ENCODE measurements at places on chromosomes 7 and 10. TPM values are rescaled to one million over a fixed set of nuclear protein-coding genes. Genes with fewer than 3 reads are reported as not detected.

The EMX2 gene
- 3.7 TPM for total RNA-seq

The C10orf53 gene
- not detected for total RNA-seq

The ABHD11 gene
- total RNA-seq, result 5.7 TPM

The LRWD1 gene
- 48.4 TPM for total RNA-seq

The SLC26A5 gene
- total RNA-seq, result not detected

The CXCL12 gene
- 15.0 TPM for total RNA-seq

The MINPP1 gene
- total RNA-seq, result 19.7 TPM

The AOAH gene
- total RNA-seq, result 3.4 TPM

The PGAM2 gene
- total RNA-seq, result 1.7 TPM

The KNDC1 gene
- 9.8 TPM for total RNA-seq

The SPDYE1 gene
- not detected for total RNA-seq

The C7orf33 gene
- not detected for total RNA-seq

The SORBS1 gene
- total RNA-seq, result 101 TPM

The NAT16 gene
- 2.2 TPM for total RNA-seq

The AGAP6 gene
- total RNA-seq, result 4.2 TPM

The RASSF4 gene
- total RNA-seq, result 12.0 TPM

The CPN1 gene
- not detected for total RNA-seq

The CELF2 gene
- 129 TPM for total RNA-seq

The NPVF gene
- total RNA-seq, result not detected

The SEMA3C gene
- total RNA-seq, result 327 TPM

The NKX1-2 gene
- total RNA-seq, result 0.25 TPM

The PTF1A gene
- total RNA-seq, result not detected

The ADRA2A gene
- total RNA-seq, result 24.6 TPM

The NEUROG3 gene
- total RNA-seq, result not detected

The RPP30 gene
- 57.3 TPM for total RNA-seq

The PITX3 gene
- not detected for total RNA-seq

The IRF5 gene
- total RNA-seq, result 1.5 TPM

The CNPY1 gene
- total RNA-seq, result 0.74 TPM

The FBXL13 gene
- total RNA-seq, result 3.9 TPM

The NPY4R gene
- total RNA-seq, result under 0.01 TPM

The SVOPL gene
- 0.25 TPM for total RNA-seq

The PRSS37 gene
- not detected for total RNA-seq

The AQP1 gene
- 1.5 TPM for total RNA-seq

The ANKRD61 gene
- not detected for total RNA-seq

The ZC3HAV1L gene
- 10.8 TPM for total RNA-seq

The STAG3 gene
- total RNA-seq, result 0.74 TPM

The H2BK1 gene
- total RNA-seq, result not detected

The STEAP1 gene
- total RNA-seq, result 0.25 TPM

The PRPS1L1 gene
- total RNA-seq, result not detected

The AFAP1L2 gene
- total RNA-seq, result 7.1 TPM

Data from temporal lobe (tissue), 4 donors.